Anterior cingulate cortex (tissue), 58 donors: ENCODE measurements at places on chromosomes 12 and 14.

DNA sequence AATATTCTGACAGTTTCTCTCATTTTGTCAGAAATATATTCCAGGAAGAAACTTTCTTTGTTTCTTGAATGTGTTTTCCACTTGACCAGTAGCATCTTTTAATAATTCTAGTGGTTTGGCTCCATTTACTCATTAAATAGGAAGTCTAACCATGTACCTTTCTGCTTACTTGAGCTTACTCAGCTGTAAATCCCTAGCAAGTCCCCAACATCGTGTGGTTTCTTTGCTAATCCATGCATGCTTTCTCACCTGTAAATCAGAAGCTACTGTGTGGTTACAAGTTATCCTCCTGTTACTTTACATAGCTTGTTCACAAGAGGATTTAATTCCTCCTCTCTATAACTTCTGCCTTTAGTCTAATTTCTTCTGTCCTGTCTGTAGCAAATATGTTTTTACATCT, 227.7 kb downstream of the FSCB start:
- DNase-seq: no peak

DNA sequence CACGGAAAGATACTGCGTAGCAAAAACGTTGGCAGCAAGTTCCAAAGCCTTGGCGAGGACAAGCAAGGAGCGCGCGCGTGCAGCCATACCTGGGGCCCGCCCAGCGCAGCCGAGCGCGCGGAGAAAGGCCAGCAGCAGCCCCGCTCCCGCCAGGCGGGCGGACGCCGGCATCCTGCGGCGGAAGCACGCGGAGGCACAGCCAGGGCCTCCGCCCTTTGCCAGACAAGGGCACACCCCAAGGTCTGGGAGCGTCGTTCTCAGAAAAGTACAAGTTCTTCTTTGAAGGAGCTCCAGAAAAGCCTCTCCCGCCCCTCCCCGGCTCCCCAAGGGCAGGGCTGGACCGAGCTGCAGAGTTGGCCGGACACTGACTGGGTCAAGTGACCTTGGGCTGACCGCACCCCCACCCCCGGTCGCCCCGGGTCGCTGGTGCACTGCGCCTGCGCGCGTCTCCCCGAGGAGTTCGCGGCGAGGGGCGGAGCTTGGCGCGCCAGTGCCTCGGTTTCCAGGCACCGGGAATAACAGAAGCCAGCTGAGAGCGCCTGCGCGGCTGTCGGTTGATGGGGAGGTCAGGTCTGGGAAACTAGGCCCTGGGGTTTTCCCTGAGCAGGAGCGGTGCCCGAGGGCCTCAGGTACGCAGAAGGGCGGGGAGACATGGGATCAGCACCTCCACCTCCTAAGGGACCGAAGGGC, at the start of gene ZC2HC1C:
ZC2HC1C (plus strand) TSS at position 521 of the 690 bp plus-strand sequence. CDS start 933 bp downstream, outside the sequence.
- DNase-seq: peak; percentile 92

- no peak for DNase-seq
Observed at GRCh38 chr12:41344776-41345470, 156.8 kb downstream of the PDZRN4 start.

GRCh38 chr14:20970983-20971704, 15.9 kb downstream of the RNASE2 start:
- DNase-seq: peak; percentile 82

DNA sequence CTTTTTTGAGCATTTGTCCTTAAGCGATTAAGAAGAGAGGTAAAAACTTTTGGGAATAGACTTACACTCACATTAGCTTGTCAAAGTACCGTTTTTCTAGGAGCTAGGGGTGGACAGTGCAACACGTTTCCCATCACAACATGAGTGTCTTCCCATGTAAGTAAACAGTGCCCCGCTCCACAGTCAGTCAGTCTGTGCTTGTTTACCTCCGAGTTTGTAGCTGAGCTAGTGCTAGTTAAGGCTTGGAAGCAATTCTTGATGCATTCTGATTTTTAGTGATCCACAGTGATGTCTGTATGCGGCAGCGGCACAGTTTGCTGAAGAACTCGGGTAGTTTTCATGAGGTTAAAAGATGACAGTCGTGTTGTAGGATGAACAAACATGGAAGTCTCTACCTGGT, 941 bp downstream of the ZDHHC17 start:
- no peak for DNase-seq

DNA sequence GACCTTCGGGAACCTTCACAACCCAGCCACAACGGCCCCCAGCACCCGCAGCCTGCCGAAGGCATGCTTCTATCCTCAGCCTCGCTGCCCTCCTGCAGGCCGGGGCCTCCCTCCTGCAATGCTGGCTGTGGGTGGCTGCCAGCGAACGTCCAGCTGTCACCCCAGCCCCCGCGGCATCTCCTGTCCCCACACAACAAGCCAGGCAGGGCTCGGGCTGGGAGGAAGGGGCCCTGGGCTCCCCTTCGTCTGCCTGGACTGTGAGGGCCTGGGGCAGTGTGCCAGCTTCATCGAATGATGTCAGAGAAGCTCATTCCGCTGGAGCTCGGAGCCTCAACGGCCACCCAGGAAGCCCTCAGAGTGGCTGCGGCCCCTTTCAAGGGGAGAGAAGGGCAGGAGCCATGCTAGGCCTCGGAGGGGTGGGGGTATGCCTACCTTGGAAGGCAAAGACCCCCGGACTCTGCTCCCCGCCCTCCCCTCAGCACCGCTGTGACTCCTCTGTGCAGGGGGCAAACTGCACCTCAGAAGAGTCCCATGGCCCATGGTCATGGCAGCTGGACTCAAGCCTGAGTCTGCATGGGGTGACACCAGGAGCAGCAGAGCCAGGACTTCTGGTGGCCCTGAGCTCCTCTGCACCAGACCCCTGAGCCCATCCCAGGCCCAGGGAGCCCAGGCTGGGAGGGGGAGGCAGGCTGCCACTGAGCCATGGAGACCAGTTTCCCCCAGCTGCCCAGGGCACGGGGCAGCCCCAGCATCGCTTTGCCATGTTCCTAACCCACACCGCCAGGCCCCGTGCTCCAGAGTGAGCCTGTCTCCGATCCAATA, 24.7 kb upstream of the C14orf180 start:
- no peak for DNase-seq

DNA sequence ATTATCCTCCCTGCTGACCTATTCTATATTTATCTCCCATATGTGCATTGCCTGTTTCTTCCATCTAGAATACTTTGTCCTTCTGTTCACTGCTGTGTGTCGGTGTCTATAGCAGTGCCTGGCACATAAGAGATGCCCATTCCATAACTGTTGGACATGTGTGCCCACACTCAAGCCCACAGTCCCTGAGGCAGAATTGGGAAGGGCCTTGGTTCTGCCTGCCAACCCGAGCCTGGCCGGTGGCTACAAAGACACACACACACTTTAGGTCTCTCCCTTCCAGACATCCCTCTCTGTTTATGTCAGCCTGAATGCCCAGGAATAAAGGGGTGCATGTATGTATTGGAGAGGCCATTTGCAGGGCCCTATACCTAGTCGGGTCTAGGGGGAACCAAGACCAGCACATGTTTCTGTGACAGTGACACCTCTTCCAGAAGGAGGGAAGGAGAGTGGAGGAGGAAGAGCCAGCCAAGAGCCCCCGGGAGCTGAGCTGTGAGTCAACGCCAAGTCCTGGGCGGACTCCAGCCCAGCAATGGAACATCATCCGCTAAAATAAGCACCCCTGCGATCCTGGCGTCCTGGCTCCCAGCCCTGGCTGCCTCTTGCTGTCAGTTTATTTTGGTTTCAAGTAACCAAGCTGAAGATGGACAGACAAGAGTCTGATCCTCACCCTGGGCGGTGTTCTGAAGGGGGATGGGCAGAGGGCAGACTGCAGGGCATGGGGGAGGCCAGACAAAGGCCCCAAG, 4.3 kb upstream of the ASB2 start:
- DNase-seq: no peak

DNA sequence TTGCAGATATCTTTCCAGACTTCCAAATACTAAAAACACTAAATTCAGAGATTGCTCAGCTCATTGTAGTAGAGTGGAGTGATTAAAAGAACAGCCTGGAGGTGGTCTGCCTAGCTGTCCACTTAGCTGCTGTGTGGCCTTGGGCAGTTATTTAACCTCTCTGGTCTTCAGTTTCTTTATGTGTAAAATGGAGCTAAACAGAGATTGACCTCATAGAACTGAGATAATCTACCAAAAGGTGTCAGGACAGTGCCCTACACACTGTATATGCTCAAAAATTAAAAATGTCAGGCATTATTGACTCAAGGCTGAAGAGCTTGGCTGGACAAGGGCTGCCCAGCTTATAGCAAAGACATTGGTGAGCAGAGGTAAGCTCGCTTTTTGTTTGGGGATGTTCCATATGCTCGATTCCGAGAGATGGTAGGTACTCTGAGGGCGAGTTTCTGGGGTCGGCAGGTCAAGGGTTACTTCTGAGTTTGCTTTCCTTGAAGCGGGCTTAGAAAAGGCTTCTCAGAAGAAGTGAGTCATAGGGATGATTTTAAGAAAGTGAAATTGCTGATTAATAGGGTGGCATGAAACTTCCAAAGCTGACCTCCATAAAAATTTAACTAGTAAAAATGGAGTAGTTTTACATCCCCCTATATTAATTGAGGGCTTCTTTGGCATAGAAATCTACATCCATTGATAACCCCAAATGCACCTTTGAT, 107.5 kb downstream of the GPATCH2L start:
- DNase-seq: no peak

DNA sequence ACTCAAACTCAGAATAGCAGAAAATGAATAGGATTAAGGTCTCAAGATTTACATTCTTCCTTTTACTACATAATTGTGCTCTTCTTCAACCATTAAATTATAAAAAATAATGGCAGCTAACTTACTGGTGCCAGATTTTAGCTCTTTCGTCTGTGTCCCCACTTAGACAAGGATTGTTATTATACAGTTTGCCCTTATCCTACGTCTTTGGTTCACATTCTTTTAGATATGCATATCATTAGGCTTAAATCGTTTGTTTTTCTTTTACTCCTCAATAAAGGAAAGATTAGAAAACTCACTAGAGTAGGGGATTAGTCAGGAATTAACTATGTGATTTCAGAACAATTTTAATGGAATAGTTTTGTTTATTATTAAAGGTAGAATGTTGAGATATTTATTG, 129.6 kb upstream of the GARIN2 start:
- no peak for DNase-seq

GRCh38 chr14:76929927-76930326, 98.6 kb downstream of the IRF2BPL start:
- no peak for DNase-seq

GRCh38 chr14:51823706-51824105, 36.7 kb upstream of the GNG2 start:
- no peak for DNase-seq

- peak; percentile 24 for DNase-seq
Observed at GRCh38 chr14:71138448-71139293, 231.4 kb downstream of the PCNX1 start.

DNA sequence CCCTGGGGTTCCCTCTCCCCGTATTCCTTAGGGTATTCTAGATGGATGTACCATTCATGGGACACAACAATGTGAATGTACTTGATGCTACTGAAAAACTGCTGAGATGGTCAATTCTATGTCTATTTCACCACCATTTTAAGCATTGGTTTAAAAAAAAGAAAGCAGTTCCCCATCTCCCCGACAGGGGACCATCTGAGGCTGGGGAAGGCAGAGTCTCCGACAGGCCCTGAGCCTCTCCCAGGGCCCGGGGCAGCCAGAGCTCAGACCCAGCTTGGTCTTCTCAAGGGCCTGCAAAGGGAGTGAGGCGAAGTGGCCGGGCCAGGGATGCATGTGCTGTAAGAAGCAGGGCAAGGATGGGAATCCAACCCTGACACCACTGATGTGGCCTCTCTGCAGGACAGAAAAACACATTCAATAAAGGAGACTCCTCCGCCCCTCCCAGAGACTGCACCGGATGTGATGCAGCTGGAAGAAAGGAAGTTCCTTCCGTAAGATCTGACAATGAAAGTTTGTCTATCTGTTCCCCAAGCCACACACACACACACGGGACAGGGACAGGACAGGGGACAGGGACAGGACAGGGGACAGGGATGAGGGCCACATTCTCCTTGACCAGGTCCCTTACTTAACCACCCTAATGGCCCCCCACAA, 234.1 kb downstream of the BCL11B start:
- no peak for DNase-seq

DNA sequence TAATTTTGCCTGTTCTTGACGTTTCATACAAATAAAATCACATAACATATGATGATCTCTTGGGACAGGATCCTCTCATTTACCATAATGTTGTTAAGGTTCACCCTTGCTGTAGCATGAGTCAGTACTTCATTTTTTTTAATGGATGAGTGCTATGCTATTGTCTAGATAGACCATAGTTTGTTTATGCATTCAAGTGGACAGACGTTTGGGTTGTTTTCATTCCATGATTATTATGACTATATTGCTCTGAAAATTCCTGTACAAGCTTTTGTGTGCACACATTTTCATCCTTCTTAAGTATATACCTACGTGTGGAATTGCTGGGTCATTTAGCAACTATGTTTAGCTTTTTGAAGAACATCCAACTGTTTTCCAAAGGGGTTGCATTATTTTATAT, 325.6 kb upstream of the TMEM132C start:
- no peak for DNase-seq

DNA sequence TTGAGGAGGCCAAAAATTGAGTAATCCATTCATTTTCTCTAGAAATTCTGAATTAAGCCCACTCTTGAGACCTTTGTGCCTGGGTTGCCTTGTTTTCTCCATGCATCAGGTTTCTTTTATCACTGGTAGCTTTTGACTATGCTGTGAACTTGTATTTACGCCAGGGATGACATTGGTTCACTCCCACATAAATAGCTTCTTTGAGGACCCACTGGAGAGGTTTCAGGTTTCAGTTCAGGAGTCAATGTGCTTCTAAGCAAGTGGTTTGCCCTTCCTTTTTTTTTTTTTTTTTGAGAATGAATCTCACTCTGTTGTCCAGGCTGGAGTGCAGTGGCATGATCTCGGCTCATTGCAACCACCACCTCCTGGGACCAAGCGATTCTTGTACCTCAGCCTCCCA, 10.2 kb upstream of the SLC17A8 start:
- DNase-seq: no peak

GRCh38 chr14:99797231-99797630, 4.0 kb downstream of the EML1 start:
- no peak for DNase-seq
